ENCODE measurements at places on chromosomes 6 and 20. TPM values are rescaled to one million over a fixed set of nuclear protein-coding genes. Genes with fewer than 3 reads are reported as not detected.

Gene DDX27
- total RNA-seq = 50.7 TPM

Gene CLVS2
- not detected for total RNA-seq

Gene CRYBG1
- 45.2 TPM for total RNA-seq

Gene MMP24
- total RNA-seq = 14.2 TPM

Gene IL17F
- total RNA-seq = not detected

Gene MYCT1
- 2.9 TPM for total RNA-seq

Gene ANGPT4
- 0.05 TPM for total RNA-seq

Gene TRAPPC3L
- not detected for total RNA-seq

Gene TMEM151B
- 1.3 TPM for total RNA-seq

Gene GINS1
- total RNA-seq = 42.6 TPM

Gene SALL4
- 0.02 TPM for total RNA-seq

Gene ZSCAN23
- total RNA-seq = 3.2 TPM

Gene OTOR
- total RNA-seq = not detected

Gene SLC44A4
- total RNA-seq = not detected

Gene OPN5
- not detected for total RNA-seq

Gene TRIM15
- not detected for total RNA-seq

Gene TMEM217
- 3.2 TPM for total RNA-seq

Gene TFAP2D
- not detected for total RNA-seq

Gene CD93
- total RNA-seq = not detected

Gene MOG
- total RNA-seq = not detected

Gene TAGAP
- not detected for total RNA-seq

Gene SLC22A2
- 1.2 TPM for total RNA-seq

Gene PDE10A
- total RNA-seq = 12.1 TPM

Gene IER3
- total RNA-seq = 61.1 TPM

Gene TPX2
- 245 TPM for total RNA-seq

Gene NMBR
- total RNA-seq = not detected

Gene TCP11
- total RNA-seq = not detected

Gene KHDC1L
- not detected for total RNA-seq

Gene MYBL2
- 80.8 TPM for total RNA-seq

Gene MYLK4
- total RNA-seq = 0.24 TPM
